ENCODE measurements at places on chromosomes 11 and 22.

DNA sequence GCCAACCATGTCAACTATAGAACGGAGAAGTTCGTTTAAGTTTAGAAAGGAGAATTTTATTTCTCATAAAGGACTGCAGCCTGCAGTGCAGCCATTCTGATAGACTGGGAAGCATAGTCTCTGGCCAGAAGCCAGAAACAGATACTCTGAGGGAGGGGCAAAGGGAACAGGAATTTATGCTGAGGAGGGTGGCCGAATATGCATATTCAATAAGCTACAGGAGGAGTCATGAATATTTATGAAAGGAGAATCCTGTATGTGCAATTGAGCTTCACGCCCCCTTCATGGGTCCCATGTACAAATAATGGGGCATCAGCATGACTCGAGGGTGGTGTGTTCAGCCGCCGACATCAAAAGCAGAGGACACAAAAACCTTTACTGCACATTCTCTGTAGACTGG, 199.9 kb downstream of the CWF19L2 start:
- DNase-seq, result no peak

GRCh38 chr22:46976143-46976542, 213.7 kb downstream of the TBC1D22A start:
- no peak for DNase-seq

- no peak for DNase-seq
Measured at GRCh38 chr11:46294365-46295309, 17.2 kb downstream of the CREB3L1 start.

- DNase-seq, result no peak
Measured at GRCh38 chr11:109784536-109784935, 308.7 kb upstream of the ZC3H12C start.

DNA sequence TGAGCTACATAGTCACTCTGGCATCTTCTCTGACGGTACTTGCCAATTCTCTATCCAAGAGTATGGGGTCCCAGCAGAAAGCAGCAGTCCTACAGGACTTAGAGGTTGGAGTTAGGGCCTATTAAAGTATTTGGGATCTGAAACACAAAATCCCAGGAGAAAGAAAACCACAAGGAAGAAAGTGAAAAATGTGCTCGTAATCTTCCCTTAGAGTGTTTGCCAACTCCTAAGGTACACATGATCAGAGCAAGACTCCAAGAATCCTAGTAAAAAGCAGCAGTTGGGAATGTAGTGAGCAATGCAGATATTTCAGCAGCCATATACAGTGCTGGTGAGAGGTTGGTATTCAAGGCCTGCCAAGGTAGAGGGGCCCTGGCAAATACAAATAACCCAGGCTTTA, 71.6 kb downstream of the EXT2 start:
- DNase-seq, result no peak

GRCh38 chr11:35631891-35632290, 13.6 kb downstream of the FJX1 start:
- no peak for DNase-seq

DNA sequence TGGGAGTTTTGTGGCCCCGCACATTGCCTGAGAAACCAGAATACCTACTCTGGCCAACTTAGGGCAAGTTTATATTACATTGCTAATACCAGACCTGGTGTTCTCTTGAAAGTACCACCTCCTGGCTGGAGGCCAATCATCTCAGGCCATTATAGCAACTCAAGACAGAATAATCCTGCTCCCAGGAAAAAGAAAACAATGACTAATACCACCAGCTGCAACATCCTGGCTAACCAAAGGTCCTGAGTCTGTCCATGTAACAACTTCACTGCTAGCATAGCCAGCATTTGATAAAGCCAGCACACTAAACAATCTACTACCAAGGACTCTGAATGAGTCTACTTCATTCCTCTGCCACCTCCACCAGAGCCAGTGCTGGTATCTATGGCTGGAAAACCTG, 1298.7 kb upstream of the CNTN5 start:
- DNase-seq, result no peak

- DNase-seq, result peak; percentile 48
Measured at GRCh38 chr11:34332524-34332923, 25.3 kb downstream of the ABTB2 start.

- DNase-seq, result peak; percentile 12
Measured at GRCh38 chr11:12053606-12054361, 45.4 kb upstream of the DKK3 start.

DNA sequence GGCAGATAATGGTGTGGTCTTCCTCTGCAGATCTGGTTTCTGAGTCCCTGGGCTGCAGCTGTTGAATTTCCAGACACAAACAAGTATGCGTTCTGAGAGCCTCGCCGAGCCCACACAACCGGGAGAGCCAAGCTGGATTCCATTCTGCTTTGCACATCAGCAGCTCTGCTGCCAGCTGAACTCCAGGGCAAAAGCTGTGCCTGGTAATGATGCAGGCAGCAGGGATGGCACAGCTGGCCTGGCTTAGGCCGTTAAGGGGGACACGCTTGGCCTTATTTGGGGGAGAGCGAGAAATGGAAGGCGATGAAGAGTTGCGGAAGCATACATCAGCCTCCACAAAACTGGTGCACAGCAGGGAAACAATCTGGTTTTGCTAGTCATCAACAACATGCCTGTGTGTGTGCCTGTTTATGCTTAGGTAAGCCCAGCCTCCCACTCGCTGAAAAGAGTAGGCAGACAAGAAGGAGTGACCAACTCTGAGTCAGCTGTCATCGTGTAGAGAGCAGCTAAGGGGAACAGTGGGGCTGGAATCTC, 25.1 kb downstream of the ADAMTS8 start:
- no peak for DNase-seq

Measured in NCI-H1092 treated with DMSO at 0.1 percent for 48 hours (cell line).